ENCODE measurements at places on chromosomes 12 and 14. TPM values are rescaled to one million over a fixed set of nuclear protein-coding genes. Genes with fewer than 3 reads are reported as not detected.

- H3K27me3 ChIP-seq, result no peaks in the 10 kb centered on the region
- no peak overlapping the region for H3K27ac ChIP-seq
- no peaks in the 10 kb centered on the region for H3K36me3 ChIP-seq
- H3K4me1 ChIP-seq, result no peaks in the 10 kb centered on the region
- no peak overlapping the region for H3K4me3 ChIP-seq
- no peak for DNase-seq
Measured at GRCh38 chr14:94961386-94962165, 191.7 kb upstream of the GSC start.

- H3K27ac ChIP-seq, result no peak overlapping the region
- no peak for DNase-seq
- no peak overlapping the region for H3K4me3 ChIP-seq
- H3K27me3 ChIP-seq, result no peaks in the 10 kb centered on the region
- no peaks in the 10 kb centered on the region for H3K36me3 ChIP-seq
Measured at GRCh38 chr14:68947802-68948201, 31.3 kb downstream of the ACTN1 start.

TAS2R8 gene
- not detected for total RNA-seq

DNA sequence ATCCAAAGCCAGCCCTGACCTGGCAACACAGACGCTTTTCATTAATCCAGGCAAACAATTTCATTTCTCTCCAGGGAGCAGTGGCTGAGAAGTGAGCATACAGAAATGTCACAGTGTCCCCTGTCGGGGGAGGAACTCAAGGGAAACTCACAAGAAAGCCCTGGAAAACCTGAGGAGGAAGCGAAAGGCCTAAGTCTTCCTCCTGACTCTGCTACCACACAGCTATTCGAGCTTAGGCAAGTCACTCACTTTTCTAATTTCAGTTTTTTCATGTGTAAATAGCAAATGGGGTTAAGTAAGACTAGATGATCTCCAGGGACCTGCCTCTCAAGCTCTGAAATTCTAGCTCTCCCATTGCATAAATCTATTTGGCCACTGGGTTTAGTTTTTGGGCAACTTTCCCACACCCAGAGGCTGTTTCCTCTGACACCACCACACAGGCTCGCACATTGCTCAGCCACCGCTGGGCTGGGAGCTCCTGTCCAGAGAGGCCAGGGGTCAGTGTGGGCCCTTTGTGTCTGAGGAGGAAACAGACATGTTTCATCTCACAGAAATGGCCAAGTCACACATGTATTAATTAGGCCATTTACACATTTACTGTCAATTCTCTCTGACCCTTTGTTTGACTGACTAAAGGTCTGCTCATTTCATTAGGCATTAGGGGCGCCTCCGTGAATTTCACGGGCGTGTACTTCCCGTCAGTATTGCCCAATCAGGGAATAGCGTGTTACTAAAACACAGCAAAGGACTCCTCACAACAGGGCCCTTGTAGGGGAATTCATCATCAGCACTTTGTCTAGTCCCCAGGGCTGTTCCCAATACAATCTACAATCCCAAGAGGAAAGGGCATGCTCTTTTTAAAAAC lies 9.8 kb upstream of the PNMA1 start:
- peak overlapping the region; percentile 68 for H3K27ac ChIP-seq
- no peak overlapping the region for H3K4me3 ChIP-seq
- peaks cover 12% of the 10 kb centered on the region for H3K36me3 ChIP-seq
- H3K4me1 ChIP-seq, result peaks cover 17% of the 10 kb centered on the region

- peaks cover 21% of the 10 kb centered on the region for H3K4me1 ChIP-seq
- peaks cover 2% of the 10 kb centered on the region for H3K36me3 ChIP-seq
- peak; percentile 73 for DNase-seq
Measured at GRCh38 chr12:55724226-55724939, 4.2 kb downstream of the RDH5 start.

DNA sequence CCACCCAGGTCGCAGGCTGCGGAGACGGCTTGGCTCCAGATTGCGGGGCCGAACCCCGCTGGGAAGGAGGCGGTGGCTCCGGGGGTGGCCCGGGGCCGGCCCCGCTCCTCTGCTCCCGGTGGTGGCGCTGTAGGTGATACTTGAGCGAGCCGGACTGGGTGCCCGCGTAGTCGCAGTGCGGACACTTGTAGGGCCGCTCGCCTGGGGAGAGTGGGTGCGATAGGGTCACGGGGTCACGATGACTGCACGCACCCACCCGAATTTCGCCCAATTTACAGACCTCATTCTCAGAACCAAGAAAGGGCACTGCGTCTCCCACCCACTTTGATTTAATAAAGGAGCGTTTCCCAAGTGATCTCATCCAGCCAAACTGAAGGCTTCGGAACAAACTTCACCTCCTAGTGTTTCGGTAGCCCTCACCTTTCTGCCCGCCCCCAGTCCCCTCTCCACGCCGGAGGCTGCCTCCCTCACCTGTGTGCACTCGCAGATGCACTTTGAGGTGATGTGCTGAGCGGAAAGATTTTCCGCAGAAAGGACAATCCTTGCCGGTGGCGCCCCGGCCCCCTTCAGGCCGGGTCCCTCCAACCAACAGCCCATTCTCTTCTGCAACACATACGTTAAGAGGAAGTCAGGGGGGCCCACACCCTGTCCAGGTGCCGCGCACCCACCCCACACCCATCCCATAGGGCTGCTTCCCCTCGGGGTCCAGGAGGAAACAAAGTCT lies 7.4 kb downstream of the ZNF219 start:
- H3K4me3 ChIP-seq, result no peak overlapping the region
- no peaks in the 10 kb centered on the region for H3K27me3 ChIP-seq
- no peak for DNase-seq

DNA sequence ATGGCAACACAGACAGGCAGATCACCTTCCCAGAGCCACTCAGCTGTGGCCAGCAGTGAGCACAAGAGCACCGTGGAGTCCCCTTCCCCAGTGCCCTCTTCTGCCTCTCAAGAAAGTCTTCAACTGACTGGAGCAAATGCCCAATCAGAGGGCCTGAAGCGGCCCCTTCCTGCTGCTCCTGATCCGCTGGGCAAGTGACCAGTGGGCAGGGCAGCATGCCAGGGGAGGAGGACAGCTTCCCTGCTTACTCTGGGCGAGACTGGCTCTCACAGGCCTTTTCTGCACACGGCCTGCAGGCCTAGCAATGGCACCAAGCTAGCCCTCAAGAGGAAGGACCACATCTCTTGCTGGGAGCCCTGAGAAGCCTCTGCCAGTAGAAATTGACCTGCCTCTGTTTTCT lies 890 bp downstream of the KRT71 start:
- H3K4me3 ChIP-seq, result no peak overlapping the region
- DNase-seq, result no peak
- no peaks in the 10 kb centered on the region for H3K36me3 ChIP-seq
- H3K27ac ChIP-seq, result no peak overlapping the region

GRCh38 chr14:105021656-105022275 lies 883 bp upstream of the CDCA4 start:
- peak overlapping the region; percentile 98 for H3K4me3 ChIP-seq
- peaks cover 10% of the 10 kb centered on the region for H3K36me3 ChIP-seq
- DNase-seq, result peak; percentile 25
- H3K27me3 ChIP-seq, result no peaks in the 10 kb centered on the region
- H3K27ac ChIP-seq, result peak overlapping the region; percentile 61

- no peak overlapping the region for H3K27ac ChIP-seq
- H3K4me3 ChIP-seq, result no peak overlapping the region
Measured at GRCh38 chr12:38465020-38465419, 148.4 kb downstream of the ALG10B start.

- H3K27me3 ChIP-seq, result peaks cover 12% of the 10 kb centered on the region
- peaks cover 8% of the 10 kb centered on the region for H3K4me1 ChIP-seq
- no peak for DNase-seq
- no peak overlapping the region for H3K27ac ChIP-seq
- no peak overlapping the region for H3K4me3 ChIP-seq
- H3K36me3 ChIP-seq, result no peaks in the 10 kb centered on the region
Measured at GRCh38 chr12:27123642-27124041, 41.3 kb upstream of the C12orf71 start.

SLC6A15 gene
- 0.30 TPM for total RNA-seq

EML5 gene
- 15.3 TPM for total RNA-seq

EID3 gene
- 4.9 TPM for total RNA-seq

GUCY2C gene
- total RNA-seq, result not detected

DNA sequence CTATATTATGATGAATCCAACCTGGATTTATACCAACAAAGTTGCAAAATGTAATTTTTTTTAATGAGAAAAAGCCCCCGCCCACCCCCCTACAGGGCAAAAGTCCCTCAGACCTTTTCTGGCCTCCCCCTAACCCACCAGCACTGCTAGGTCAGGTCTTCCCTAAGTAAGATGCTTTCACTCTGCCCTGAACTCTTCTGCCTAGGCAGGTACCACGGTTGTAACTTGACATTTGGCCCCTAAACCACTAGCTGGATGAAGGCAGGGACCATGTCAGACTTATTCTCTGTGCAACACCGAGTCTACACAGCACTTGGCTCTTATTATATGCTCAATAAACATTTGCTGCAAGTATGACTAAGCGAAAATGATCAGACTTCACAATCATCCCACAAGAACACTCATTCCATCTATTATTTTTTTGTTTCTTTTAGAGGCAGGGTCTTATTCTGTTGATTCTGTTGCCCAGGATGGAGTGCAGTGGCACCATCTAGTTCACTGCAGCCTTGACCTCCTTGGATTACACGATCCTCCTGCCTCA lies 63.2 kb downstream of the SPRING1 start:
- H3K27me3 ChIP-seq, result no peaks in the 10 kb centered on the region
- no peak overlapping the region for H3K4me3 ChIP-seq
- H3K36me3 ChIP-seq, result no peaks in the 10 kb centered on the region

DNA sequence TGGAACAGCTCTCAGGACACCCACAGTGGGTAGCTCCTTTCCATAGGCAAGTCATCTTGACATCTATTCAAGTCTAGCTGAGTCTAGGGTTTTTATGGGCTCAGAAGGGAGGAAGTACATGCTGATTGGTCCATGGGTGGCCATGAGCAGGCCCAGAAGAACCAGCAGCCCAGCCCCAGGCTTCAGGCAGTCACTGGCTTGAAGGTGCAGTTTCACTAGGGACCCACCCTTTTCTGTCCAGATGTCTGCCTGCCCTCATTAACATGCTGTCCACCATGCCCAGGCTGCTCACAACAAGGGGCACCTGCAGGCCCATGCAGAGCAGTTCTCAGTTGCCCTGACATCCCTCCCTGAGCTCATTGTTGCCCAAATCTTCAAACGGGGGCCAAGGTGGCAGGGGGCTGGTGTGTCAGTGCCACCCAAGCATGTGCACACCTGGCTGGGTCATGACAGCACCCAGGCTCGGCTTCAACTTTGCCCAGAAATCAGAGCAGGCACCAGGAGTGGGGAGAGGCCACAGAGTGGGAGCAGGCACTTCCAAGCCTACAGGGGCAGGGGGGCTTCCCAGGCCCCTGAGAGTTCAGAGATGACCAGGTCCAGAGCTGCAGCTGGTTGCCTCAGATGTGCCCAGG lies 18.7 kb upstream of the LGR5 start:
- peaks cover 24% of the 10 kb centered on the region for H3K27me3 ChIP-seq
- H3K4me1 ChIP-seq, result no peaks in the 10 kb centered on the region
- H3K4me3 ChIP-seq, result no peak overlapping the region

- H3K4me3 ChIP-seq, result peak overlapping the region; percentile 86
- no peaks in the 10 kb centered on the region for H3K36me3 ChIP-seq
- DNase-seq, result peak; percentile 73
- H3K4me1 ChIP-seq, result peaks cover 7% of the 10 kb centered on the region
- peaks cover 50% of the 10 kb centered on the region for H3K27me3 ChIP-seq
Measured at GRCh38 chr14:69260861-69261564, 1.1 kb downstream of the GALNT16 start.

GRCh38 chr14:77157740-77158139 lies 16.1 kb upstream of the ZDHHC22 start:
- no peak overlapping the region for H3K4me3 ChIP-seq
- no peak for DNase-seq
- no peak overlapping the region for H3K27ac ChIP-seq
- H3K4me1 ChIP-seq, result no peaks in the 10 kb centered on the region
- peaks cover 64% of the 10 kb centered on the region for H3K27me3 ChIP-seq

DNA sequence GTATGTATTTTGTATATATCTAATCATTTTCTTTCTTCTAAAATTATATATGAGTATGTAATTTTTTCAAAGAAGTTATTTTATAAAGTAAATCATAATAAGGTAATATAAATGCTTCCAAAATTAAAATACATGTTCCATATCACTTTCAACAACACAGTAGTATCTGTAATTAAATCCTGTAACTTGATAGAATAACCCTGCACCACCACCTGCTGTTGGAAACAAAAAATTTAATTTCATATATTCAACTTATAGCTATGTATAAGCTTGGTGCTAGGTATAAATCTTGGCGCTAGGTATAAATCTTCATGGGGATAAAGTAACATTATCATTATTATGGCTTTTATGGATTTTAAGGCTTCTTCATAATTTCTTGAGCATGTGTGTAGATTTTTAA lies 149.7 kb upstream of the DCN start:
- no peak overlapping the region for H3K4me3 ChIP-seq
- DNase-seq, result no peak
- no peak overlapping the region for H3K27ac ChIP-seq
- H3K27me3 ChIP-seq, result peaks cover 22% of the 10 kb centered on the region
- H3K36me3 ChIP-seq, result no peaks in the 10 kb centered on the region
- H3K4me1 ChIP-seq, result no peaks in the 10 kb centered on the region

NDRG2 gene
- 4.0 TPM for total RNA-seq

DNA sequence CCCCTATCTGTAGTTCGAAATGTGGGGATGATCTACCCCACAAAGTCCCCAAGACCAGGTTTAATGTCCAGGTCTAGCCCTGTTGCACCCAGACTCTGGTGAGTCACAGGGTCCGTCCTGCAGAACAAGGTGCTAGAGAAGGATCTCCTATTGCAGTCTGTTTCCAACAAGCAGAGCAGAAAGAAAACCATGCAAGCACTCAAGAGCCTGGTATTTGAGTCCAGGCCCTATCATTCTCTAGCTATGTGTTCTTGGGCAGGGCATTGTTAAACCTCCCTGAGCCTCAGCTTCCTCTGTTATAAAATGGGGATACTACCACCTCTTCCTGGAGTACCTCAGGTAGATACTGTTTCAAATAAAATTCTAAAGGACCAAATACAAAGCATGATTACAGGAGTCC lies 24.4 kb downstream of the MAP3K9 start:
- H3K4me3 ChIP-seq, result no peak overlapping the region
- no peaks in the 10 kb centered on the region for H3K27me3 ChIP-seq
- no peaks in the 10 kb centered on the region for H3K36me3 ChIP-seq

- no peak overlapping the region for H3K27ac ChIP-seq
- H3K4me3 ChIP-seq, result no peak overlapping the region
- no peaks in the 10 kb centered on the region for H3K27me3 ChIP-seq
- H3K36me3 ChIP-seq, result no peaks in the 10 kb centered on the region
- DNase-seq, result no peak
Measured at GRCh38 chr12:70852416-70853150, 68.0 kb downstream of the PTPRR start.

LRTM2 gene
- not detected for total RNA-seq

GRCh38 chr14:35534208-35534872 lies 376 bp downstream of the INSM2 start:
- H3K36me3 ChIP-seq, result no peaks in the 10 kb centered on the region
- DNase-seq, result peak; percentile 18
- H3K4me3 ChIP-seq, result peak overlapping the region; percentile 81
- H3K4me1 ChIP-seq, result peaks cover 12% of the 10 kb centered on the region
- H3K27me3 ChIP-seq, result peaks cover 58% of the 10 kb centered on the region
- H3K27ac ChIP-seq, result no peak overlapping the region

GPHB5 gene
- total RNA-seq, result not detected

Measured in activated T-cell treated with anti-CD3 and anti-CD28 coated beads, Interleukin-2, amount 50 U/mL, for 72 hours (primary cell).